ENCODE measurements at places on chromosomes 4 and X.

- DNase-seq = peak; percentile 47
Observed at GRCh38 chrX:108165383-108166111, 74.0 kb downstream of the ATG4A start.

DNA sequence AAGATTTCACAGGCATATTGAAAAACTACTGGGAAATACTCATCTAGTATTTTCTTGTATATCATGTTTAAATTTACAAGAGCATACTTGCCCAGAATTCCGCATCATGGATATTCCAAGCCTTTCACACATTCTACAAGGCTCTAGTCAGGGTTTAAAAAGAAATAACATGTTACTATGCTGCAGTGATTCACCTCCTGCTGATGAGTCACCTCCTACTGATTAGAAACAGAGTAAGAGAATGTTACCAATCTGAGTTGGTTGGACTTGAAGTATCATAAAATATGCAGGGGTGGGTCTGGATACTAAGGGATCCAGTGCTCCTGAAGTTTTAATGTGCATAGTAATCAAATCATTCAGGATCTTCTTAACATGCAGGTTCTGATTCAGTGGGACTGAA, 192.0 kb upstream of the ANK2 start:
- DNase-seq = peak; percentile 16

DNA sequence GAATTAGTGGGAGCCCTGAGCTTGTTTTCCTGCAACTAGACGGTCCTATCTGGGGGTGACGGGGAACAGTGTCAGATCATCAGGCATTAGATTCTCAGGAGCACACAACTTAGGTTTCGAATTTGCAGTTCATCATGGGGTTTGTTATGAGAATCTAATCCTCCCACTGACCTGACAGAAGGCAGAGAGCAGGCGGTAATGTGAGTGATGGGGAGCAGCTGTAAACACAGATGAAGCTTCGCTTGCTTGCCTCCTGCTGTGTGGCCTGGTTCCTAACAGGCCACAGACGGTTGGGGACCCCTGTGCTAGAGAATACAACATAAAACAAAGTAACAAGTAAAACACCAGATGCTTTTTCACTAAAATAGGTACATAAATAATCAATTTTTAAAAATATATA, 86.2 kb upstream of the BLTP1 start:
- DNase-seq = no peak

DNA sequence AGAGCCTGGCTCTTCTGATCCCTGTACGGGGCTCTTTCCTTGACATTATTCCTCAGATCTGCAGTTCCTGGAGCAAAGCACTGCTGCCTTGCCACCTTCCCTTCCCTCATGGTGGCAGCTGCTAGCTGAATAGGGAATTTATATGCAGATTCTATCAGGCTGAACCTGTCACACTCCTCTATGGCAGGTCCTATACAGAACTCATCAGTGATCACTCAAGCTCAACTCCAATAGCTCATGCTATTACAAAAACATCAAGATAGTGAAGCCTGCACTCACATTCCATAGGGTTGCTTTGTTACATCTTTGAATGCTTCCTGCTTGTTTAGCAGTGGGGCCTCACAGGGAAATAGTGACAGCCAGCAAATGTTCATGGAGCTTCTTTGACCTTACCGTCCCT, 71.7 kb downstream of the SLC2A9 start:
- DNase-seq = no peak

DNA sequence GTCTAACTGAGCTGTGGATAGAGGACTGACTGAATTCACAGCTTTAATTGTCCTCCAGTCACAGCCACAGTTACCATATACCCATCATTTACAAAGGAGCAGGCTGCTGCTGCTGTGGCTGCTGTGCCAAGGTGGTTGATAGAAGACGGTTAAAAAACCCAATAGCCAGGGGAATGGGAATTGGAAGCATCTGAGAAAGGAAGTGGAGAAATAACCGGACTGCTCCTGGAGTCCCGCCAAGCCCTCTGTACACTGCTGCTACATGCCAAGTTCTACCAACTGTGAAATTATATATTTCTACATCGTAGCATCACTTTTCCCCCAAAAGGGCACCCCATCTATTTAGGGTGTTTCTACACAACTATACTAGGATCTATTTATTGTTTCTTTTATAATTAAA, 279.7 kb upstream of the ARX start:
- no peak for DNase-seq

Data from iPS-NIHi11 (cell line).